Globus pallidus (tissue), 1 donor: ENCODE measurements at places on chromosomes 1 and 21.

GRCh38 chr1:89629146-89629545 lies 3.8 kb upstream of the LRRC8C start:
- DNase-seq: no peak

- no peak for DNase-seq
Observed at GRCh38 chr1:1433804-1434130, 1.7 kb upstream of the VWA1 start.

DNA sequence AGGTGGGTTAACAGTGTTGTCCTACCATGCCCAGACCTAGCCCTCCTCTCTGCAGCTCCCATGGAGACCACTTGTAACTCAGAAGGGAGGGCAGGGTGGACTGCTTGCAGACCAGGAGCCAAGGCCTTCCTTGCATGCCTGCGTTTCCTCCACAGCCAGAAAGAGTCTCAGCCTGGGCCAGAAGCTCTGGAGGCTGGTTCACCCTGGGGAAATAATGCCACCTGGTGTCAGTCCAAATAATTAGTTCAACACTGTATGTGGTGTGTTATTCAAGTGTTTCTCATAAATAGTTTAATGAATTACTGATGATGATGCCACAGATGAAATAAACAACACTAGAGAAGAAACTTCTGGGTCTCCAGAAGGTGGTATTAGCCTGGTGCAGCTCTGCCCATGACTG lies 16.9 kb upstream of the VANGL1 start:
- no peak for DNase-seq

- no peak for DNase-seq
Observed at GRCh38 chr1:11985171-11985570, 4.9 kb downstream of the MFN2 start.

DNA sequence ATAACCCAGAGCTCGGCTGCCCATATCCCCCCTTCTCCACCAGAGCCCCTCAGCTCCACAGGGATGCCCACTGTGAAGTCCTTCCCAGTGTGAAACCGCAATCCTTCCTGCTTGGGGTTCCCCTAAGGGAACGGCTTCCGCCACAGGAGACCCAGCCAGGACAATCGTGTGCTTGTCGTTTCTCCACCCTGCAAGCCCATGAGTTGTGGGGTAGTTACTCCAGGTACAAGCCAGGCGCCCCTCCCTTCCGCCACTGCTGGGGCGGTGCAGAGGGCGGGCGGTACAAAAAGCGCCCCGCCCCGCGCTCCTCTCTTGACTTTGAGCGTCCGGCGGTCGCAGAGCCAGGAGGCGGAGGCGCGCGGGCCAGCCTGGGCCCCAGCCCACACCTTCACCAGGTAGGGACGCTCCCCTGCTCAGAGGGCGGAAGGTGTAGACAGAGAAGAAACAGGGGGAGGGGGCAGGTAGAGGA lies at the start of gene TINAGL1:
Gene TINAGL1 (plus strand): TSS at position 315 of the 469 bp plus-strand sequence. CDS start 634 bp downstream, outside the sequence.
- no peak for DNase-seq
